ENCODE measurements at places on chromosomes 6 and 20. TPM values are rescaled to one million over a fixed set of nuclear protein-coding genes. Genes with fewer than 3 reads are reported as not detected.

SOX18 gene
- total RNA-seq, result 3.2 TPM

SNAP91 gene
- total RNA-seq, result not detected

CDH26 gene
- 0.24 TPM for total RNA-seq

CAP2 gene
- total RNA-seq, result 0.49 TPM

Data from cardiac ventricle fibroblast (primary cell).